ACHN (cell line): ENCODE measurements at places on chromosomes 6 and 20.

DNA sequence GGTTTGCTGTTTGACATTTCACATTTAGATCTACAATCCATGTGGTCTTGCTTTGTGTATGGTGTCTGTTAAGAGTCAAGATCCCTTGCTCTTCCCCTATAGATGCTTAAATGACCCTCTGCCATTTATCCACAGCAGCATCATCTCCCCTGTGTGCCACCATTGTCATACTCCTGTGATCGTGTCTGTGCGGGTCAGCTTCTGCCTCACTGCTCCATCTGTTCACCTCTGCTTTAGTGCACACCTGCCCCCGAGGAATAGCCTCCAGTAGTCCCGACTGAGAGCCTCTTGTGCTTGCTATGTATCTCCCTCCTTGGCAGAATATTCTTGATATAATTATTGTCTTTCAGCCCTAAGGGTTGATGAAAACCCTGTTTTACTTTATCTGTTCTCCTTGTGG is 551.2 kb downstream of the CDH26 start:
- no peak for DNase-seq

DNA sequence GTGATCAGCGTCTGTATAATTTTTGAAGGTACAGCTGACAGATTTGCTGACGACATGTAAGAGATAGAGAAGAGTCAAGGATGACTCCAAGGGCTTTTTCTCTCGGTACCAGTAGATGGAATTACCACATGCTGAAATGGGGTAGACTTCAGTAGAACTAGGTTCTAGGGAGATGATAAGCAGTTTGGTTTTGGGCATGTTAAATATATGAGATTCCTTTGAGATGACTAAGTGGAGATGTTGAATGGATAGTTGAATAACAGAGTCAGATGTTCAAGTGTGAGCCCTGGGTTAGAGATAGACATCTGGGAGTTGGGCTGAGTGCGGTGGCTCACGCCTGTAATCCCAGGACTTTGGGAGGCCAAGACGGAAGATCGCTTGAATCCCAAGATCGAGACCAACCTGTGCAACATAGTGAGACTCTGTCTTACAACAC is 50.0 kb downstream of the PHF20 start:
- peak; percentile 60 for DNase-seq

GRCh38 chr20:34493646-34494045 is 22.6 kb upstream of the DYNLRB1 start:
- DNase-seq = no peak

GRCh38 chr6:12899046-12899833 is 182.7 kb downstream of the PHACTR1 start:
- DNase-seq = no peak

- DNase-seq = no peak
Observed at GRCh38 chr20:22471156-22471836, 113.1 kb downstream of the FOXA2 start.

DNA sequence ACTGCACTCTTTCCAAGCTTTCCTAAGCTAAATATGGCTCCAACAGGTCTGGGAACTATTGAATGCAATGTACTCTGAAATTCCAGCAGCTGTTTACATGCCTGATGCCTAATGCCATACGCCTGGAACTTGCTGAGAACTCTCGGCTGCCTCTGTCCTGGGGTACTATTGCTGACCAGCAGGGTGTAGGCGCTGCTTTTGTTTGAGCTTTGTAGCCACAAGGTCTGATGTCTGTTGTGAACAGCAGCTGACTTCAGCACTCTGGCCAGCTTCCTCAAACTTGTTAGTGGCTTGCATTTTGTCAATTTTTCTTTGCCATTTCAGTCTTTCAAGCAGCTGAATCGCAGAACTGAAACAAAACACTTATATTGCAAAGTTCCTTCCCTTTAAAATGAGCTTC is 26.7 kb downstream of the SAYSD1 start:
- peak; percentile 48 for DNase-seq

DNA sequence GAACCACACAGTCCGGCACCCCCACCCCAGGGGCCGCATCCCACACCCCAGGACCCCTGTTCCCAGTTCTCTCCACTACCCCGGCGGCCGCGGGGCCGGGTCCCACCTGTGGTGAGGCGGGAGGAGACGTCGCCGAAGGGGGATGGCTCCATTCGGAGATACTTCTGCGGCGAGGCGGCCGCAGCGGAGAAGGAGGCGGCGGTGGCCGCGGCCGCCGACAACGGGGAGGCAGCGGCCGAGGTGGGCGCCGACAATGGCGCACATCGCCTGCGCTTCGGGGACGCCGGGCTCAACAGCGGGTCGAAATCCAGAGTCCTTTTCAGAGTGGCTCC is 723 bp downstream of the AKIRIN2 start:
- DNase-seq = no peak

DNA sequence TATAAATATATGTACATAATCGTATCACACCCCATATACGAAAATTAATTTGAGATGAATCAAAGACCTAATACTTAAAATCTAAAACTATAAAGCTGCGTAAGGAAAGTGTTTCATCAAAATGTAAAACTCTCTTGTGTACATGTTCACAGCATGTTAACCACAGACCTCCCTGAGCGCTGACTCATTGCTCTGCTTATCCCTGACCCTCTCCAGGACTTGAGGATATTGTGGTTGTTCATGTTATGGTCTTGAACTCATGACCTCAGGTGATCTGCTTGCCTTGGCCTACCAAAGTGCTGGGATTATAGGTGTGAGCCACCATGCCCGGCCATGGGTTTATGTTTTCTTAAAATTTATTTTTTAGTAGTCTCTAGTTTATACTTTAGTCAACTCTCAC is 14.2 kb downstream of the FAM83B start:
- DNase-seq = peak; percentile 57

GRCh38 chr6:122367171-122367570 is 32.3 kb upstream of the HSF2 start:
- no peak for DNase-seq

DNA sequence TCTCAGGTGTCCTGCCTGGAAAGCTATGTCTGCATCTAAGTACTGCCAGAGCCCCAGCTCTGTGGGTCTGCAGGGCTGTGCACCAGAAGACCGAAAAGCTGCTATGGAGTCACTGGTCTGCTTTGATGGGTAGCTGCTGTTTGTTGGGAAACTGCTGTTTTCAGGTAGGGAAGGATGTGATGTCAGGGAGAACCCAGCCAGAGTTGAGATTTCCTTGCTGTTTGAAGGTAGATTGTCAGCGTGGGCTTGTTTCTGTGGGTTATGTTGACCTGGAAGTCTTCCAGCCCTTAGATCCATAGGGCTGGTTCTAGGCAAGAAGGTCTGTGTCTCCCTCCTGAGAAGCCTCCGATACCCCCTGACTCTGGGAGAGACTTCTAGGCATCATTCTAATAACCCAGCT is 12.2 kb upstream of the SHLD1 start:
- no peak for DNase-seq

DNA sequence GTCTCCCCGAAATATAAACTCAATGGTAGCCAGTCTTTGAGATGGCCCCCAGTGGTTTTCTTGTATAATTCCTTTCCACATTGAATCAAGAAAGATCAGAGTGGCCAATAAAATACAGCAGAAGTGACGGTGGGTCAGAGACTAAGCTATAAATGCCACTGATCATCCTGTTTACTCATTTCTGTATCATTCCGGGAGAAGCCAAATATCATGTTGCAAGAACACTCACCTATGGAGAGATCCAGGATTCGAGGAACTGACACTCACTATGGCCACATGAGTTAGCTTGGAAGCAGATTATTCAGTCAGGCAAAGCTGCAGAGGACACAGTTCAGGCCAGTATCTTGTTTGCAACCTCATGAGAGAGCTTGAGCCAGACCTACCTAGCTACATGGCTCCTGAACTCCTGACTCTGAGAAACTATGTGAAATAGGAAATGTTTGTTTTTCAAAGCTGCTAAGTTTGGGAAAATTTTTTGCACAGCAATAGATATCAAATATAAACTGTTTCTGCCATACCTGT is 132.4 kb upstream of the ADGRF1 start:
- DNase-seq = no peak

DNA sequence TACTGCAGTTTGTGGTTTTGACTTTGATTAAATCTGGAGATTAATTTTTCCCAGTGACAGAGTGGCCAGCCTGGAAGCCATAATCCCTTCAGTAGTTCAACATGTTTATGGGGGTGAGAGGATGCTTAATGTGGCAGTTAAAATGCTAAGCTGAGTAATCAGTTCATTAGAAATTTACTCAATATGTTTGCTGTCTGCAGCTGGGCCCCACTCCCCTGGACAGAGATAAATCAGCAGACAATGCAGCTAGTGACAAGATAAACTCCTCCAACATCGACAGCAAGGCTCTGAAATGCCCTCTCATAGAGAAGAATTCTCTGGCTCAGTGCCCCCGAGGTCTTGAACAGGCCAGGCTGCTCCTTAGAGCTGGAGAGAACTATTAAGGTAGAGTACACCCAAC is 101.9 kb downstream of the LRFN2 start:
- no peak for DNase-seq

DNA sequence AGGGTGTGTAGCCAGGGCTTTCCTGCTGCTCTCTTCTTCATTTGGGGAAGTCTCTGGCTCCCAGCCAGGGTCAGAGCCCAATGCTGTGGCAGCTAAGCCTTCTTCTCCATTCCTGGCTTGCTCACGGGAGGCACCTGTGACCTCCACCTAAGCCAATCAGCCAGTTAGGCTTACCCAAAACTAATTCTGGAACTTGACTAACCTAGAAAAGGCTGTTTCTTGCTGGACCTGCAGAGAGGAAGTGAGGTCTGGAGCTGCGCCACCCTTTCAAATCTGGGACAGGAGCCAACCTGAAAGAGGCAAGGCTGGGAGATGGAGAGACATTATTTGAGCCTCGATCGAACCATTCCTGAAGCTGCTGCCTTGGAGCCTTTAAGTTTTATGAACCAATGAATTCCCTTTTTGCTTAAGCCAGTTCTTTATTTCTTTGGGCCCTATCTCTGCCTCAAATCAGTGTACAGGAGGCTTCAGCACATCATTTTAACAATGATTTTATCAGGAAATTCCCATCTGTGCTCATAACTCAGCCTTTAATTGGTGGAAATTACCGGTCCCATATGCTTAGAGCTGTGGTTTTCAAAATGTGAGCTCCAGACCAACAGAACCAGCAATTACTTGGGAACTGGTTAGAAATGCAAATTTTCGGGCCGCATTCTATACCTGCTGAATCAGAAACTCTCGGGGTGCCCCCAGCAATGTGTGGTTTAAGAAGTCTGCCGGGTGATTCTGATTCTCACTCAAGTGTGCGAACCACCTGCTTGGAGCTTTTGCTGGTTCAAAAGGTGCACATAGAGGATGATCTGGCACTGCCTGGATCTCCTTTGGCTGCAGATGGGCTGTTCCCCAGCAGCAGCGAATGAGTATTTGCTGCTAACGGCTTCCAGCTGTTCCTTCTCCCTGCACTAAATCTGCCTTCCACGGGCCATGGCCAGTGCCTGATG is 97.4 kb upstream of the RNF24 start:
- DNase-seq = peak; percentile 28

GRCh38 chr6:38570750-38571149 is 69.0 kb downstream of the BTBD9 start:
- peak; percentile 24 for DNase-seq

DNA sequence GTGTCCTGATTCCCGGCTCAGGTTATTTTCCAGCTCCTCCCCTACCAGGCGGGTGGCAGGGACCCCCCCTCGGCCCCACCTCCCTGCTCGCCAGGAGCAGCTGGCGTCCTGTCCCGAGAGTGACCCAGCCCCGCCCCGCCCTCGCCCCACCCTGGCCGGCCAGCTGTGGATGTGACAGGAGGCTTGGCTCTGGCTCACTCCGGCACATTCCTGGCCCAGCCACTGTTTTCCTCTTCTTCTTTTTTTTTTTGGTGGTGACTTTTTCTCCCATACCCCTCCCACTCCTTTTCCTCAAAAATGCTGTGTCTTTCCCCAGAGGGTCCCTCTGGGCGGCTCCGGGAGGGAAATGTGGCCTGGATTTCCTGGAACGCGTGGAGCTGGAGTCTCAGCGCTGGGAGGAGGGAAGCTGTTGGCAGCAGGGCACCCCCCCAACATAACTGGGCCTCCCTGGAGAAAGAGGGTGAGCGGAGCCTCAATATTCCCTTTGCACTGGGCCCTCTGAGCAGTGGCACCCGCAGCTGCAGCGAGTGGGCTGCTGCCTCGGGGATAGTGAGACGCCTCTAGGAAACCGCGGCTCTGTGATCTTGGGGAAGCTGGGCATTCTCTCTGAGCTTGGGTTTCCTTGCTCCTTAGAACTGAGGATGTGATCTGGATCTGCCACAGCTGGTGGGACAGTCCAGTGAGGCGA is 28.3 kb upstream of the CSNK2A1 start:
- DNase-seq = no peak

DNA sequence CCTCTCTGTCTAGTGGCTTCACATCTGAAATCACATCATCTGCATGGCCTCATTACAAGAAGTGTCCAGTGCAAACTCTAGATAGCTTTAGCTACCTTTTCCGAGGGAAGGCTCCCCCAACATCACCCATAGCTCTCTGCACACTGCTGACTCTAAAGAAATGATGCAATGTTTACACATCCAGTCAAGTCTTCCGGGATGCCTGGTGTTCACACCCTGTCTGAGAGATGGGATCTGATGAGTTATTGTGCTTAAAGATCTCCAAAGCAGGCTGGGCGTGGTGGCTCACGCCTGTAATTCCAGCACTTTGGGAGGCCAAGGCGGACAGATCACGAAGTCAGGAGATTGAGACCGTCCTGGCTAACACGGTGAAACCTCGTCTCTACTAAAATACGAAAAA is 404.6 kb upstream of the IRAK1BP1 start:
- no peak for DNase-seq

GRCh38 chr6:158040804-158041347 is 59.2 kb downstream of the SYNJ2 start:
- peak; percentile 34 for DNase-seq

- DNase-seq = no peak
Observed at GRCh38 chr6:161268531-161269210, 5.2 kb downstream of the AGPAT4 start.

- DNase-seq = no peak
Observed at GRCh38 chr6:146103416-146104072, 74.7 kb downstream of the GRM1 start.

DNA sequence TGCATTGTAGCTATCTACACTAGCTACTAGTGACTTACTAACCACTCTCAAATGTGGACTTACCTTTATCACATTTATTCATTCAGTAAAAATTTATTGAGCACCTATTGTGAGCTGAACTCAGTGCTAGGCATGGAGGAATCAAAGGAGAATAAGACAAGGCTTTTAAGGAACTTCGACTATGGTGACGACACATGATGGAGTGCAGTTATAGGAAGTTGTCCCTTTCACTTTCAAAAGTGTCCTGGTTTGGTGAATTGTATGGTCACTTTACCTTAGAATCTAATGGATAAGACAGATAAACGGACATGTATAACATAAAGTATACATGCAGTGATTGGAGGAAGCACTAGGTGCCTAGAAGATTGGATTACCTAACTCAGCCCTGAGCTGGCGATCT is 4.3 kb downstream of the AKAP7 start:
- no peak for DNase-seq

DNA sequence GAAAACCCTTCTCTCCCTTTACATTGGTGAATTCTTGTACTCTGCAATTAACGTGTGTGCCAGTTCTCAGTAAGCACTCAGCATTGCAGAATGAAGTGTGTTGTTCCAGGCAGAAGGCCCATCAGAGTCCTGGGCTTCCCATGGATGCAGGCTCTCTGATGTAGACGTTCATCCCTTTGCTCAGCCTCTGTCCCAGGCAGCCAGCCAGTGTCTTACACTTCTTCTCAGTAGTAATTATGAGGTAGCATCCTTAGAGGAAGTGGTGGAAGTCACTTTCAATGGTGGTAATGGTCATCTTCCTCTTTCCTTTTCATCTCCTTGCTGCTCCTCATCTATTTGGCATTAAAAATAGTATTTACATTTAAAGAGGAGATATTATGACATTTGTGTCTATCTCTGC is 66.7 kb upstream of the FYN start:
- DNase-seq = no peak
